ENCODE measurements at places on chromosomes 3 and 15.

GRCh38 chr3:32450426-32450825 is 52.2 kb downstream of the CMTM6 start:
- no peak for DNase-seq

GRCh38 chr3:33403756-33404155 is 36.4 kb downstream of the UBP1 start:
- DNase-seq, result no peak

DNA sequence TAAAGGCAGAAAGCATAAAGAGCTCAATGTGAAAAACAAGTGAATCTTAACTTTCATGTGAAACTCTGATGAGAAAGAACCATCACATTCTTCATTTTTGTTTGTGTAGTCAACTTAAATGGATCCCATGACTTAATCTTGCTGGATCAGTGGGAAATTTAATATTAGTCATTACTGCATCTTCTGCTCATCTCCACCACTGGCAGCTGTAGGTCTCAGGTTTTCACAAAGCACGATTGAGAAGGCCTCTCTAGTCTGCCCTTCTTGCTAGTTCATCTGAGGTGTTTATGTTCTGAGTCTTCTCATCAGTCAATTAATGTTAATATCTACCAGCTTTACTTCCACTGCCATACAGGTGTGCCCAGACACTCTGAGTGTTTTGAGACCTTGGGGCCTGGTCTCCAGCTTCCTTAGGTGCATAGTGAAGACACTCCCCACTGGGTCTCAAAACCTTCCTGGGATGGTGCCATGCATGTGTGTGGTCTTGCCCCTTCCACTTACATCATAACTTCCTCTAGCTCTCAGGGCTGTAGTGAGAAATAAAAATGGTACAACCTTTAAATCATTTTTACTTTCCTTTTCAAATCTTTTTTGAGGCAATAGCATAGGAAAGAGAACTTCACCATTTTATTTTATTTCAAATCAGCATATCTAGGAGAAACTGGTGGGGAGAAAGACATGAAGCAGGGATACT is 421.6 kb upstream of the CBLB start:
- DNase-seq, result no peak

DNA sequence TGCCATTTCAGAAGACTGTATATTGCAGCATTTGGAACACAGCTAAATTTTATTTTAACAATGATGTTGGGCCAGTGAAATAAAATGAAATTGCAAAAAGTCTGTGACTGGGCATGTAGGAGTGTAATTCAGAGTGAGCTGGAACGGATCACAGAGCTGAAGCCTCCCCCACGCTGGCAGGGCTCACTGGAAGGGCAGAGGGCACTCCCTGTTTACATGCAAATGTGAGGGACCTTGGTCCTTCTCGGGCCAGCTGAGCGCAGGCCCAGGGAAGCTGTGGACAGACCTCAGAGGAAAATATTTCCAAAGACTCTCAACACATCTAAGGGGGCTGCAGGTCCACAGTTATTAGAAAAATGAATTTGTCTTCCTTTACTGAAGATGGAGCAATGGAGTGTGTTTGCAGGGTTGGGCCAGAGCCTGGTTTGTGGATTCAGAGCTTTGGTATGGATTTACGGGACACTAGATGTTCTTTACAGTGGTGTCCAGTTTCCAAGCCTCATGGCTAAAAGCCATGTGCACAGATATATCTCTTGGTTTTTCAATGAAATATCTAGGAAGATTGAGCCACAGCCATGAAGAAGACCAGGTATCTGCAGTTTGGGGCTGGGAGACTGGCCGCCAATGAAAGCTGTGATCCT is 32.0 kb downstream of the TRPM1 start:
- DNase-seq, result no peak

DNA sequence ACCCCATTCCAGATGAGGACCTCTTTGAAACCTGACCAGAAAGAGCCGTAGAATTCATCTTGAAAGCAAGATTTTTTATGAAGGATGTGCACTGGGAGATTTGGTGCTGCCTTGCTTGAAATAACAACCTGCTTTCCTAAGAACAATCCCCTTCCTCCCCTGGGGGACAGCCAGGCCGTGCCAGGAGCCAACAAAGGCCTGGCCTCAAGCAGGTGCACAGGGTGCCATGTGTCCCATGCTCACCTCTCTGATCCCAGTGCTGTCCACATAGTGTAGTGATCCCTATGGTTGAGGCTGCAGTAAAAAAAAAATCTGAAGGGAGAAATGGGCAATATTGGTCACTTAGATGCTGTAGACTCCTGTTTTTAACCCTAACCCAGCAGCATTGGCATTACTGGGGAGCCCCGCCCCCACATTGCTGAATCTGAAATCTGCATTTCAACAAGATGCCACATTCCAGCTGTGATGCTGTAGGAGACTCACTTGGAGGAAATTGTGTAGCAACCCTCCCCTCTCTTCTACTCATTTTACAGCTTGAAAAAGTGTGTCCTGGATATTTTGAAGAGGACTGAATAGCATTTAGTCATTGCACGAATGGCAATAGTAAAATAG is 171.2 kb downstream of the APBA2 start:
- DNase-seq, result no peak

DNA sequence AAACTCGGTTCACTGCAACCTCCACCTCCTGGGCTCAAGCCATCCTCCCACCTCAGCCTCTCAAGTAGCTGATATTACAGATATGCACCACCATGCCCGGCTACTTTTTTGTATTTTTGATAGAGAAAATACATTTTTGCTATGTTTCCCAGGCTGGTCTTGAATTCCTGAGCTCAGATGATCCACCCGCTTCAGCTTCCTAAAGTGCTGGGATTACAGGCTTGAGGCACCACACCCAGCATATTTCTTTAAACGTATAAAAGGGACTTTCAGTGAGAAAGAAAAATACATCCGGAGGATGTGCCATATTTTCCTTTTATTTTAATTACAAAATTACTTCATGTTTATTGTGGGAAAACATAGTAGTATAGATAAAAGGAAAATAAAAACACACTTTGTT is 55.2 kb downstream of the RPL39L start:
- no peak for DNase-seq

GRCh38 chr15:89356634-89357298 is 22.1 kb upstream of the POLG start:
- no peak for DNase-seq

GRCh38 chr3:155979746-155980145 is 109.3 kb downstream of the GMPS start:
- DNase-seq, result no peak

DNA sequence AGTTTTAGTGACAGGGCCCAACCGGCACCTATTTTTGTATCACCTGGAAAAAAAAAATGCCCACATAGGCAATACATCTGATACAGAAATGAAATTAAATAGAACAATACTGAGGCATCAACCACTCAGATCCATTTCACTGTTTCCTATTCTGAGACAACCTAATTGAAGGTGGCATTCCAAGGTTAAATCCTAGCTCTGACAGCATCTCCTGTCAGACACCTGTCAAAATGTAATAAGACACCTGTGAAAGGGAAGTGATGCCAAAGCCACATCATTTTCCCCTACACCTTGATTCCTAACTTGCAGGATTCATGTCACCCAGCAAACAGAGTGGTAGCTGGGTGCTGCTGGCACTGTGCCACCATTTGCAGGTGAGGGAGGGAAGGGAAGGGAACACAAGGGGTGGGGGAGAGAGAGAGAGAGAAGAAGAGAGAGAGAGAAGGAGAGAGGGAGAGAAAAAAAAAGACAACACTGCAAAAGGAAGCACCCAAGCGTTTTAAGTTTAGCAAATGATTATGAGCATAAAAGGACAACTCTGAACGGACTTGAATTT is 1044.6 kb upstream of the CFAP20DC start:
- no peak for DNase-seq

GRCh38 chr3:16392065-16392464 is 121.4 kb downstream of the RFTN1 start:
- no peak for DNase-seq

DNA sequence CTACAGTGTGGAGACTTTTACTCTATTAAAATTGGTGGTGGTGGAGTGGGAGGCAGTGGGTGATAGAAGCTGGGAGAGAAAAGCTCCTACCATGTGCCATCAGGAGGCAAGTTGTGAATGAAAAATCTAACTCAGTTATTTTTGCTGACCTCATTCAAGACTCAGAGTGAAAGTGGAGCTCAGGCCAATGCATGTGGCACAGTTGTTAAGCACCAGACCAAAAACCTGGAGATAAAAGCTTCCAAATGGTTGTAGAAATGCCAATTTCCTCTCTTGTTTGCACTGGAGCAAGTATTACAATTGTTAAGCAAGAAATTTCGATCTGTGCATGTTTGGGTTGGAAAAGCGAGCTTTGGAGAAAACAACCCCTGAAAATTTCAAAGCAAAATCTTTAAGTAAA is 81.5 kb upstream of the PRICKLE2 start:
- no peak for DNase-seq

DNA sequence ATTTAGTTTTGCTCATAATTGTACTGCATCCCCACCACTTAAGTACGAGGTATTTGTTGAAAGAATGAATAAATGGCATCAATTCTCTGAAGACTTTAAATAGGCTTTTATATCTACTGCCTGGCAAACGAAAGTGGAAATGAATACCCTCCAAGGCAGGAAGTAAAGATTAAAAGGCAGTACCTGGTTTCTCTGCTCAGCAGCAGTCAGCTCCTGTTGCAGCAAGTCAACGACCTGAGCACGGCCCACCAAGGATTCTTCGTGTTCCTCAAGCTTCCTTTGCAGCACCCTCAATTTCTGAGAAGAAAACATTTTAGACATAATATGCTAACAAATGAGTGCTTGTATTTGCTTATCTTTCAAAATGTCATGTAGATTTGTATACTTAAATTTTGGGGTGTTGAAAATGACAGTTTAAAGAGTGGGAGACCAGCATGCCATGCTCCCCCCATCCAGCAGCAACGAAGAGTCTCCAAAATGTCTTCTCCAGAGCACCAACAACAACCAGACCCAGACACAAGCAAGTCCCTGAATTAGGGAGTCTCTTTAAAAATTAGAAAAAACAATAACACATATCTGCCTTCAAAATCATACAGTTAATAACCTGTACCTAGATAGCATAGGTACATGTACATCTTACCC is 31.2 kb downstream of the GOLGB1 start:
- no peak for DNase-seq

DNA sequence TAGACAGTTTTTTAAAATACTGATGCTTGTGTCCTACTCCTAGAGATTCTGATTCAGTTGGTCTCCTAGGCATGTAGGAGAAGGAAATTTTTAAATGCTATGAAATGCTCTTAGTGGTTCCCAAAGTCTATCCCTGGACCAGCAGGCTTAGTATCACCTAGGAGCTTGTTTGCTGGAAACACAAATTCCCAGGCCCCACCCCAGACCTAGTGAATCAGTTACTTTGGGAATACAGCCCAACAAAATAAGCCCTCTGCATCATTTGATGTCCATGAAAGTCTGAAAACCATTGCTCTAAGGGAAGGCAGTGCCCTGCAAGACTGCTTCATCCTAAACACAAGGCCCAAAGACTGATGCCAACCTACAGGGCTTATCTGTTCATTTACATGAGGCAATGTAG is 36.3 kb downstream of the CCNL1 start:
- DNase-seq, result no peak

All from DMS79 (cell line).